ENCODE measurements at places on chromosomes 13 and 19.

DNA sequence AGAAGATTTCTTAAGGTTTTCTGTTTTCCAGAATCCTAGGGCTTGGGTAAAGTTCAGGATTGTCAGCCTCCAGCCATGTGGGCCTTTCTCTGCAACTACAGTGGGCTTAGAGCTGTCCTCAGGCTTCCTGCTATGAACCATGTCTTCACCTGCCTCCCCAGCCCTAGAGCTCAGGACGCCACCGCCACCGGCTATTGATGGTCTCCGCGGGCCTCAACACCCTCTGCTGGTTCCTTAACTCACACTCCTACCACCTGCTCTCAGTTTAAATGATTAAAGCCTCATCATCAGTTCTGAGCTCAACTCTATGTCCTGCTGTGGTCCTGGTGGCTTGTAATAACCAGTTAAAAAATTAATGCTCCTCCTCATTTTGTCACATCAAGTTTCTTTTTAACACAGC lies 221.0 kb downstream of the EFNB2 start:
- no peak for DNase-seq

DNA sequence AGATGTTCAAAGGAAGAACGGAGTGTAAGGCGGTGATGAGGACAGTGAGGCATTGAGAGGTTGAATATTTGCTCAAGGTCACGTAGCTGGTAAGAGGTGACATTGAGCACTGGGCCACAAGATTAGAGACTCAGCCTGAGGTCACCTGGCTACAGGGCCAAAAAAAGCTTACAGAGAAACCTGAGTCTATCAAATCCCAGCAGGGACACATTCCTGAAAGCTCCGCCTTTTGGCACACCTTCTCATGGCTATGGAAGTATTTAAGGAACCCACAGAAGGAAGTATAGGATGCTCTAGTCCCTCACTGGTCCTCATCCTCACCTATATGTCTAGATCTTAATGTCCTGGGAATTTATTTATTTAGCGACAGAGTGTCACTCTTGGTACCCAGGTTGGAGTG lies 17.4 kb downstream of the ZNF586 start:
- no peak for DNase-seq

- peak; percentile 6 for DNase-seq
Measured at GRCh38 chr19:13441810-13442512, 64.3 kb downstream of the CACNA1A start.

DNA sequence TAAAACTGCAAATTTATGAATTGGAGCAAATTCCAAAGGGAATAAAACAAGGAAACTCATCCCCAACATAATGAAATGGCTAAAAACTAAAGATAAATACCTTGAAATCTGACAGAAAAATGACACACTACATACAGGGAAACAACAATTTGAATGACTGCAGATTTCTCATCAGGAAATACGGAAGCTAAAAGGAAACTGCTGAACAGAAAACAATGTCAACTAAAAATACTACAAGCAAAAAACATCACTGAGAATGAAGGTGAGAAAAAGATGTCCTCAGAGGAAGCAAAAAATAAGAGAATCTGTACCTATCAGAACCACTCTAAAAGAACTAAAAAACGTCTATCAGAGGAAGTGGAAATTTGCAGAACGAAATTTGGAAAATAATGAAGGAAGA lies 39.5 kb downstream of the ZSWIM9 start:
- no peak for DNase-seq

GRCh38 chr13:67235265-67235664 lies 5.1 kb upstream of the PCDH9 start:
- no peak for DNase-seq

DNA sequence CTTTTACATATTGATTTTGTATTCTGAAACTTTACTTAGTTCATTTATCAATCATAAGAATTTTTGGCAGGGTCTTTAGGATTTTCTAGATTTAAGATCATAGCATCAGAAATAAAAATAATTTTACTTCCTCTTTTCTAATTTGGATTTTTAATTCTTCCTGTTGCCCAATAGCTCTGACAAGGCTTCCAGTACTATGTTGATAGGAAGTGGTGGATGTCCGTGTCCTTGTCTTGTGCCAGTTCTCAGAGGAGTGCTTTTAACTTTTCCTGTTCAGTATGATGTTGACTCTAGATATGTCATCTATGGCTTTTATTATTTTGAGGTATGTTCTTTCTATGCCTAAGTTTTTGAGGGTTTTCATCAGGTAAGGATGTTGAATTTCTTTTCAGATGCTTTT lies 7.7 kb upstream of the KIR2DL4 start:
- no peak for DNase-seq

- DNase-seq = no peak
Measured at GRCh38 chr19:3982701-3983541, 2.3 kb downstream of the EEF2 start.

- no peak for DNase-seq
Measured at GRCh38 chr13:31418186-31418585, 218.4 kb downstream of the B3GLCT start.

- no peak for DNase-seq
Measured at GRCh38 chr13:63636316-63636993, 2220.8 kb upstream of the PCDH20 start.

DNA sequence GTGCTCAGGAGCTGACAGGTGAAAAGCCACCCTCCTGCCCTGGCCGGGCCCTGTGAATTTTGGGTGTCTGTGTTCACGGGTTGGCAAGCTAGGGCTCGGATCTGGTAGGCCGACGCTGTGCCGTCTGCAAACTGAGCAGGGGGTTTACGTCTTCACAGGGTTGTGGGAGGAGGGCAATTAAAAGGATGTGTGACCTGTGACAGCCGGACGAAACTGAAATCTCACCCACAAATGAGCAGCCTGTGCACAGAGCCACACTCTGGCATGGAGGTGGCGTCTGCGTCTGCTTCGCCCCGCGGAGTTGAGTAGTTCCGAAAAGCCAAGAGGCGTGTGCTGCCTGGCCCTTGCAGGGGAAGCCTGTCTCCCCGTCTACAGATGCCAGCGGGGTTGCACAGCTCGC lies 117.3 kb downstream of the KDM4B start:
- no peak for DNase-seq

DNA sequence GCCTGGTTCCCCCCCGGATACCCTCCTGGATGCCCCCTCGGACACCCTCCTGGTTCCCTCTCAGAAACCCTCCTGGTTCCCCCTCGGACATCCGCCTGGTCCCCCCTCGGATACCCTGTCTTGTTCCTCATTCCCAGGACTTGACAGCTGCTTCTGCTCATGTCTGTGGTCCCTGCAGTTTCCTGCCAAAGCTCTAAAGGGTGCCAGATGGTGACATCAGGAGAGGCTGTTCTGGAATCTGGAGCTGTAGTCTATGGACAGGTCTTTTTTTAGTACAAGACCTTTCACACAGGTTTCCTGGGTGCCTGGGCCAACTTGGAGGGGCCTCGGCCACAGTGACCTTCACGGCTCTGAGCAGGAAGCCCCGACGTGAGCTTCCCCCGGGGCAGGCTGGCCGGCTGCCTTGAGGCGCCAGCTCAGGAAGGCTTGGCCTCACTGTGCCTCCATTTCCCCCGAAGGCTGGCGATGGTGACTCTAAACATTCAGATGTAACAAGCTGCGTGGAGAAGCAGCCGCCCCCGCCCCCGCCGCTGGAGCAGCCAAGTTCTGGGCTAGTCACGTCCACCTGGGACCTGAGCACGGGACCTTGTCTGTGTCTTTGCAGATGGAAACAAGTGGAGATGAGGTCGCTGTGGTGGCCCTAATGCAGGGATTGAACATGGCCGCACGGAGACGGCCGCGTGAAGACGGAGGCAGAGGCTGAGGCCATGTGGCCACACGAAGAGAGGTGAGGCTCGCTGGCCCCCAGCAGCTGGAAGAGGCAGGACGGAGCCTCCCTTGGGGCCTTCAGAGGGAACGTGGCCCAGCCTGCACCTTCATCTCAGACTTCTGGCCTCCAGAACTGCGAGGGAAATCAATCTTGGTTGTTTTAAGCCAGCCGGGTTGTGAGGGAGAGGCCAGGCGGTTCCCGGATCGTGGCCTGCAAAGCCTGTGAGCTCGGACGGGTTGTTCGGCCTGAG lies 12.7 kb downstream of the SGTA start:
- no peak for DNase-seq

DNA sequence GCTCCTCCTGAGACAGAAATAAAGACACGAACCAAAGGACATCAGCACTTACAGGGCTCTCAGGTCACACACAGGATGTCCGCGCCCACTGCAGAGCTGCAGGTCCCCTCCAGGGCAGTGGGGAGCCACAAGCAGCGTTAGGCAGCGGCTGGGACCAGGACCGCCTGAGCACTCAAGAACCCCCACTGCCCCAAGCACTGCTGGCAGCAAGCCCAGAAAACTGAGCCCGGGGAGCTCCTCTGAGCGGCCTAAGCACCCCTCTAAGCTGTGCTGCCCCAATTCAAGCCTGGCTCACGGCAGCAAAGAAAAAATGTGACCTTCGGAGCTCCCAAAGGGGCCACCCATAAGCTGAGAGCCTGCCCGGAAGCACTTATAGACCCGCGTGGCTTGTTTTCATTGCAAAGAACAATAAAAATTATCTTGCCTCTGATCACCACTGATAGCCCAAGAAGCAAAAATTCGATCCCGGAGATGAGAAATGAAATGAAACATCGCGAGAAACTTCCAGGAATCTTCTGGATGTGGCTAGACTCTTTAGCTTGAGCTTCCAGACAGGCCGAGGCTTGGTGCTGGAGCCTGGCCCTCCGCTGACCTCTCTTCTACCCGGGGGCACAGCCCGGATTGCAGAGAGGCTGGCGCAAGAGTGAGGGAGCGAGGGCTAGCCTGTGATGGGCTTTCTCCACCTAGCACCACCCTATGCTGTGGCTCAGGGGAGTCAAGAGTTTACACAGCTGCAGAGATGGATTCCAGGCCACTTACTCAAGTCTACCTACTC lies 6.3 kb downstream of the DPP9 start:
- no peak for DNase-seq

DNA sequence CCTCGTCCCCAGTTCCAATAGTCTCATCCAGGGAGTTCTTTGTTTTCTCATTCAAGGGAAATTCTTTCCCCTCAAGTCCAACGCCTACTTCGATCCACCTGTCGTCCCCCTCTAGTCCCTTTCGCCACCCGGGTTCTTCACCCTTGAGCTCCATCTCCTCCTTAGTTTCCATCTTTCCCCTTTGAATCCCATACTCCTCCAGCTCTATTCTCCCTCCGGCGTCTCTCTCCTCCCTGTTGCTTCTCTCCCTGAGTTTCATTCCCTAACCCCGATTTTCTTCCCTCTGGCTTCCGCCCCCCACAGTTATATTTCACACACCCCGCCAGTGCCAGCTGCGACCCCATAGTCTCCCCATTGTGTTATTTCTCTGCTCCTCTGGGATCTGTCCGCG lies 628 bp upstream of the SLC17A7 start:
- no peak for DNase-seq

GRCh38 chr19:44284968-44285367 lies 19.9 kb downstream of the ZNF235 start:
- no peak for DNase-seq

GRCh38 chr13:71801165-71801760 lies 65.7 kb downstream of the DACH1 start:
- DNase-seq = no peak

DNA sequence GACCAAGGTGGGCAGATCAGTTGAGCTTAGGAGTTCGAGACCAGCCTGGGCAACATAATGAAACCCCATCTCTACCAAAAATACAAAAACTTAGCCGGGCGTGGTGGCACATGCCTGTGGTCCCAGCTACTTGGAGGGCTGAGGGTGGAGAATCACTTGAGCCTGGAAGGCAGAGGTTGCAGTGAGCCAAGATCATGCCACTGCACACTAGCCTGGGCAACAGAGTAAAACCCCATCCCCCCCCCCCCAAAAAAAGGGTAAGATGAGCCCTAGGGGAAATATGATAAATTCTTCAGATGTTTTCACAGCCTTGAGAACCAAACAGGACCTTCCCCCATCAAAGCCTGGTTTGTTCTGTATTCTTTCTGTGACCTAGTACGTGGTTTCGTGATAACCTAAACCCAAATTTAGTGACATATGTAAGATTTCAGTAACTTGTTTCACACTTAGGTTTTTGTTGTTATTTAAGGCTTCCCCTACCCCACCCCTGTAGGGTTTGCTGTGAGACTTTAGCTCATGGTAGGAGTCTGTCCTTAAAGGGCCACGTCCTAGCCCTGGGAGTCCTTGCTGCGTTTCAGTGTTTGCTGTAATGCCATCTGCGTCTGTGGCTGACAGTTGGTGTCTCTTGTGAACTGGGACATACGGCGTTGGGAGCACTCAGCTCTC lies 49.6 kb downstream of the MYO9B start:
- DNase-seq = no peak

DNA sequence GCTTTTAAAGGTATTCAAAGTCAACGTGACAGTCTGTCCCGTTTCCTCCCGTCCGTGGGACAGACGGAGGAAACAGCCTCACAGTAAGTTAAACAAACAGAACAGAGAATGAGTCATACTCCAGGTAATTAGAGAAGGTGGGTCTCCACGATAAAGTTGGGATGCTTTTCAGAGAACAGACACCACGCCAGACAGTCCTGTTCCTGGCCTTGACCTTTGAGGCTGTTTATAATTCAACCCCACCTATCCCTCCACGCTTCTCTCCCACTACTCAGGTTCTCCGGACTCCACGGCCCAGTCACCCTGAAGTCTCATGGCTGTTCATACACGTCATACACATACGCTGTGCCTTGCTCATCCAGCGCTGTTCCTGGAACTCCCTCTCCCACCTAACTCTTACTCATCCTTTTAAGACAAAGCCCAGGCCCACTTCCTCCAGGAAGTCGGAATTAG lies 42.5 kb downstream of the ARHGEF18 start:
- no peak for DNase-seq

GRCh38 chr19:51433043-51433442 lies 15.6 kb upstream of the SIGLEC10 start:
- no peak for DNase-seq

DNA sequence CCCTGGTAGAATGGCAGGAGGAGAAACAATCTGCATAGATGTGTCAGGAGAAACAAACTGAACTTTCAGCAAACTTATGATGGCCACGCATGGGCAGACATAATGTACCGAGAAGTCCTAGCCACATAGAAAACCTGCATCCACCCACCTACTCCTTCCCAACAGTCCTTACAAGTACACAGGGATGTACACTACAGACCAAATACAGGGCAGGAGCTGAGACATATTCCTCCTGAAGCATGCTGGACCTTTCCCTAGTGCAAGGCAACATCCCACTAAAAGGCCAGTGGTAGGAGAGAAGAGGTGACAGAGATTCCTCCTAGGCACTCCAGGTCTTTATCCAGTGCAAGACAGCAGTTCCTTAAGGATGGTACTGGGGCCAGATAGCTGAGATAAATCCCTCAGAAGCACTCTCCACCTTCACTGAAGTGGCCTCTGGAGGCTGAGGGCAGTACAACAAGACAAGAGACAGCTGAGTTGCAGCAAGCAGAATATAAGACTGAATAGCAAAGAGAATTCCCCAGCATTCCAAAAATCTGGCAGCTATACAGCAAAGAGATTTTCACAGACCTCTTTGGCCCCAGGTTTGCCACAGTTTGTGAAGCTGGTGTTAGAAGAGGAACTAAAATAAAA lies 18.3 kb downstream of the VWA8 start:
- peak; percentile 37 for DNase-seq

DNA sequence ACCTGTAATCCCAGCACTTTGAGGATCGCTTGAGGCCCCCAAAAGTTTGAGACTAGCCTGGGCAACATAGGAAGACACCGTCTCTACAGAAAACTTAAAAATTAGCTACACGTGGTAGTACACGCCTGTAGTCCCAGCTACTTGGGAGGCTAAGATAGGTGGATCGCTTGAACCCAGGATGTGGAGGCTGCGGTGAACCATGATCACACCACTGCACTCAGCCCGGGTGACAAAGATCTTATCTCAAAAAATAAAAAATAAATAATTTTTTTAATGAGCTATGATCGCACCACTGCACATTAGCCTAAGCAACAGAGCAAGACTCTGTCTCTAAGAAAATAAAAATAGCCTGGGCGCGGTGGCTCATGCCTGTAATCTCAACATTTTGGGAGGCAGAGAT lies 6.6 kb downstream of the RCBTB2 start:
- DNase-seq = no peak
